ENCODE measurements at places on chromosomes 11 and 22. TPM values are rescaled to one million over a fixed set of nuclear protein-coding genes. Genes with fewer than 3 reads are reported as not detected.

TMEM121B gene
- 0.58 TPM for total RNA-seq

LRRC56 gene
- 5.2 TPM for total RNA-seq

GPR83 gene
- total RNA-seq = 0.51 TPM

CECR2 gene
- 1.4 TPM for total RNA-seq

OR4A15 gene
- not detected for total RNA-seq

APOA1 gene
- total RNA-seq = 0.46 TPM

KRTAP5-2 gene
- not detected for total RNA-seq

ST14 gene
- total RNA-seq = 260 TPM

MPPED2 gene
- 10.1 TPM for total RNA-seq

MIOX gene
- total RNA-seq = not detected

OR8G1 gene
- total RNA-seq = not detected

GAL gene
- total RNA-seq = 2.4 TPM

FAM83F gene
- 48.0 TPM for total RNA-seq

SLC5A1 gene
- total RNA-seq = 25.8 TPM

VPREB1 gene
- total RNA-seq = not detected

PAX6 gene
- total RNA-seq = 0.09 TPM

NELL1 gene
- total RNA-seq = 0.31 TPM
